Thyroid gland (tissue), 4 donors: ENCODE measurements at places on chromosomes 3 and 15.

DNA sequence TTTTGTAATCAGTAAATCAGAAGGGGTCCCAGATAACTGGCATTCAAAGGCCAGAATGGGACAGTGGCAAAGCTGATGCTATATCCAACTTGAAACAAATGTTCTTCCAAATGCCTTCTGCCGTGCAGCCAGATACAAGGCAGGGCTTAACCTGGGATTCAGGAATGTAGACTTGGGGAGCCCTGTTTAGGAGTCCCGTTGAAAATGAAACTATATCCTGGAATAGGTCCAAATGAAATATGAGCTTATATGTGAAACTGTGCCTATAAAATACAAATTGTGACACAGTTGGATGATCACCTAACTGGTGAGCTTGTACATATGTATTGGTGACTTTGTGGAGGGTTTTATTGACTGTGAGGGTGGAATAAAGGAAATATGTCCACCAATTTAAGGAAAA lies 28.7 kb downstream of the FRMD4B start:
- DNase-seq, result no peak

DNA sequence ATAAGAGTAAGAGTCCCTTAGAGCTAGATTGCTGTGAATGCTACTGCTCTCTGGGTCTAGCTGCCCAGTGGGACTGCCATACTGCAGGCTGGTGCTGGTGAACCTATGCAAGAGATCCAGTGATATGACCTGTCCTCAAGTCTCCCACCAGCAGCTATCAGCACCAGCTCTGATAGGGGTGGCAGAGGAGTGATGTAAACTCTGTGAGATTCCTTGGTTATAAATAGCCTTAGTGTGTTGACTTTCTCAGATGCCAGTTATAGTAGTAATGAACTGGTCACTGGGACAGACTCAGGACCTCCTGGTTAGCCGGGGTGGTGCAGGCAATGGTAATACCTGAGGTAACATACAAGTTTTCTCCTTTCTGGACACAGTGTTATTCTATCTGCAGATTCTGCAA lies 194.9 kb upstream of the MANF start:
- DNase-seq, result no peak

DNA sequence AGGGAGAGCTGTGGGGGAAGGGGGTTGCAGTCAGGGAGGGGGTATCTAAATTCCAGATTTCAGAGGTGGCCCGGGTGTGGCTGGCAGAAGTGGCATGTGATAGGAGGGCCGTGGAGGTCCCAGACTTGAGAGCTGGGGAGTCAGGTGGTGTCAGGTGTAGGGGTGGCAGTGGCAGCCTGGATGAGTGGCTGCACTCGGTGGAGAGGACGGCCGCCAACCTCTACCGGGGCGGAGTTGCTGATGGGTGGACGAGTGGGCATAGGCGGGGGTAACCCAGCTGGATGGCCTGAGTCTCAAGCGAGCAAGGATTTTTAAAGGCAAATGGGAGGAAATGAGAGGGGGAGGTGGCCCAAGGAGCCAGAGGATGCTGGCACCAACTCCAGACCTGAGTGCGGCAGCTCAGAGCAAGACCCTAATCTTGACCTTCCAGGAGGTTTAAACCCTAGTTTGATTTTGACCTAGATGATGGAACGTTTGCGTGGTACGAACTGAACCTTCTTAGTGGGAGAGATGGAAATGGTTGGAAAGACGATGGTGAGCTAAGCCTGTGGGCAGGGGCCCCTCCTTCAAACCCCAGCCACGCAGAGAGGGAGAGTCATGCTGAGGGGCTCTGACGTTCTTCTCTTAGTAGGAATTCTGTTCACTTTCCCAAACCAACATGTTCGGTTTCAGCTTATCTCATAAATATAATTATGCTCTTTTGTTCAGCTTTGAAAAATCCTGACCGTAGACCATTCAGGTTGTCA lies 8.0 kb downstream of the TRAK1 start:
- peak; percentile 91 for DNase-seq

DNA sequence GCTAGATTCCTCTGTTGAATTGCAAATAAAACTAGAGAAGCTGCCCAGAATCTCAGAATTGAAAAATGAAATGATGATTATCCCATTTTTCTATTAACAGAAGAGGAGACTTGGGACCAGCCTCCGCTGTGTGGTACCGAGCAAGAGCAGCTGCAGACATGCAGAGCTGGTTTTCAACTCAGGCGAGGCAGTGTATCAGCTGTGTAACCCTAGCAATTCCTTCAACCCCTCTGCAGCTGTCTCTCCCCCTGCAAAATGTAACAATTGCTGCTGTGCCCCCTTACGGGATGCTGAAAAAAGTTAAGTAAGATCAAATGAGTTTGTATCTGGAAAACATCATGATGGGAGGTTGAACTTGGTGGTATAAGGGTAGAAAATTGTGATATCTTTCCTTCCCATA lies 98.5 kb upstream of the C3orf80 start:
- no peak for DNase-seq

DNA sequence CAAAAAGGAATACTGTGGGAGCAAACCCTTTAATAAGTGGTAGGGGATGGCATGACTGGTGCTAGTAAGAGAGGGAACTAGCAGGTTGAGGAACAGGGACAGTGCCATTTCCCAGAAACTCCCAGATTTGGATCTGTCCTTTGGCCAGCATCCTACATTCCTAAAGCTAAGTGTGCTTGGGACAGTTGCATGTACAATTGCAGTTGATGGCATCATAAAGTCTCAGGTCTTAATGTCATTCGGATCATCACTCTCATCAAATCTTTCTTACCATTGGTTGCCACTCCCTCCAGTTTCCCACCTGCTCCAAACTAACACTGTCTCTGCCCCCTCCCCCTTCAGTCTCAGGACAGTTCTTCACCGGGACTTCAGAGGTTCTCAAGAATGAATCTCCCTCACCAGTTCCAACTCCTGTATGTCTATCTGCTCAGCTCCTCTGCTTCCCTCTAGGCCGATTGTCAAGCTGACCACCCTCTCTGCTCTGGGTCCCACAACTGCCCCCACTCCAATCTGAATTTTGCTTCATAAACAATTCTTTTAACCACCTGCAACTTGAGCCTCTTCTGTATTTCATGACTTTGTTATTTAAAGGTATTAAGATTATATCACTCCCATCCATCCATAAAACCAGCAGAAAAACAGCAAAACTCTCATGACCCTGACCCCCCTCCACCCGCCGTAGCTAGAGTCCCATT lies 260.8 kb downstream of the CGGBP1 start:
- DNase-seq, result no peak

GRCh38 chr3:9712415-9712814 lies 8.8 kb downstream of the CPNE9 start:
- no peak for DNase-seq

GRCh38 chr15:74955017-74955416 lies 1.6 kb downstream of the RPP25 start:
- DNase-seq, result no peak

GRCh38 chr3:37712918-37713817 lies 148.5 kb upstream of the CTDSPL start:
- DNase-seq, result peak; percentile 51

DNA sequence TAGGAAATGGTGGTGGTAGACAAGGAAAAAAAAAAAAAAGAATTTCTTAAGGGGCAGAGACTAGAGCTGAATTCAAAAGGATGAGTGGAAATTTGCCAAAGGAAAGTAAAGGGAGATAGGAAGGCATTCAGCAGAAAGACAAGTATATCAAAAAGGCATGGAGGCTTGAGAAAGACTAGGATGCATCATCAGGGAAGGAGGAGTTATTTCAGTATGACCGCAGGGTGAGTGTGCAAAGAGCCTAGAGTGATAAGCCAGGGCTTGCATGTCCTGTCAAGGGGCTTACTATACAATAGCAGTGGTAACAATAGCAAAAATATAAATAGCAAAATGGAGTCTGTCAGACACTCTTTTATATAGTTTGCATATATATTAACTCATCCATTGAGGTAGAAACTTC lies 112.0 kb downstream of the FRMD4B start:
- no peak for DNase-seq

GRCh38 chr3:160474416-160474838 lies 24.8 kb upstream of the TRIM59 start:
- DNase-seq, result no peak

DNA sequence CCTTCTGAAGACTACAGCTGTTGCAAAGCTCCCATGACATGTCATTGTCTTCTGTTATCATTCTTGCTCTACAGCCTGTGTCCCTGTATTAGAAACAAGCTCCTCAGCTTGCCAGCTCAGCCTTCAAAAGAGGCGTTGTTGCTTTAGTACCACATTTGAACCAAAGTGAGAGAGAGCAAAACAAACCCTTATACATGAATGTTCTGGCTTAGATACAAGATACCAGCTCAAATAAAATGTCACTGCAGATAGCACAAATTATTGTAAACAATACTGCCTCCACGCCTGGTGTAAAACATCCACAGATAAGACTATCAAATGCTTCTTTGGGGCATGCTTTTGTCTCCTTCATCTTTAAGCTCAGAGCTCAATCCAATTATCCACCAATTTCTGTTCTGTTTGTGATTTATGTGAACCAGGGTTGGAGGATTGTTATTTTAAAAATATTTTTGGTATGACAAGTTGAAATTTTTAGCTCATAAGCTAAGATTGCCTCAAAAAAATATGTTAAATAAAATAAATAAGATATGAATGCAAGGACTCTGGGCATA lies 403.6 kb upstream of the CDIN1 start:
- DNase-seq, result no peak

DNA sequence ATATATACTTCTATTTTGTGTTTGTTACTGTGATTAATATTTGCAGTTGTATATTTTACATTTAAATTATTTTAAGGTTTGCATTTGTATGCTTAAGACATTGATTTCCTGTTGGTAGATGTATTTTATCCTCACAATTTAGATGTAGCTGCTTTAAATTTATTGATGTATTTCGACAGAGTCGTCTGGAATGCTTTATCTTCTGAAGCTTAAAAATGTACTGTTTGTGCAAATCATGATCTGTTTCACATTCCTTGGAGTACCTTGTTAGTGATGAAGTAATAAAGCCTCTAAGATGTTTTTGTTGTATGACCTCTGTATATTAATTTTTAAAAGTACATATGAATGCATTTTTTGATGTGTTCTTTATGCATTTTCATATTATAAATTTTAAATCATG lies 1.9 kb downstream of the CHD2 start:
- no peak for DNase-seq

- DNase-seq, result no peak
These were observed 151.6 kb downstream of the IL5RA start for GRCh38 chr3:2958551-2958950.
